ENCODE measurements at places on chromosomes 2 and 18.

DNA sequence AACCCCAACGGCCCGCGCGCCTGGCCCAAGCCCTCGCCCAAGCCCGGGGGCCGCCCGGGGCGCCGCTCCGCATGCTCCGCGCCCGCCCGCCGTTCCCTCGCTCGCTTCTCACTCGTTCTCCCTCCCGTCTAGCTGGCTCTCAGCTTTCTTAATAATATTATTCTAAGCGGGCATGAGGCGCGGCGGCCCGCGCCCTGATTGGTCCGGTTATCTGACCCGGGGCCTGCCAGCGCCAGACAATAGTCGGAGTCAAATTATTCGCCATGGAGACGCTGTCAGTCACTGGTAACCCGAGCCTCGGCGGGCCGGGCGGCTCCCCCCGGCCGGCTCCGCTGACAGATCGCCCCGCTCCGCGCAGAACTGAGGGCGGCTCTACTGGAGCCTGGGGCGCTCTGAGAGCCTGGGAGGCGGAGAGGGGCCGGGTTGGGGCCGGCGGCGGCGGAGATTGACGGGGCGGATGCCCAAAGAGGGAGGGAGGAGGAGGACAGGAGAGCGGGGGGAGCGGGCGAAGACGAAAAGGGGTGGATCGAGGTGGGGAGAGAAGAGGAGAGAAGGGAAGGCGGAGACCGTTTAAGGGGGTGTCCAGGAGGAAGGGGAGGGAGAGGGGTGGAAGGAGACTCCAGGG, at the start of gene SIX2:
SIX2 (minus strand) TSS at position 150 of the 625 bp plus-strand sequence. CDS start 342 bp downstream, outside the sequence.
- DNase-seq, result no peak

DNA sequence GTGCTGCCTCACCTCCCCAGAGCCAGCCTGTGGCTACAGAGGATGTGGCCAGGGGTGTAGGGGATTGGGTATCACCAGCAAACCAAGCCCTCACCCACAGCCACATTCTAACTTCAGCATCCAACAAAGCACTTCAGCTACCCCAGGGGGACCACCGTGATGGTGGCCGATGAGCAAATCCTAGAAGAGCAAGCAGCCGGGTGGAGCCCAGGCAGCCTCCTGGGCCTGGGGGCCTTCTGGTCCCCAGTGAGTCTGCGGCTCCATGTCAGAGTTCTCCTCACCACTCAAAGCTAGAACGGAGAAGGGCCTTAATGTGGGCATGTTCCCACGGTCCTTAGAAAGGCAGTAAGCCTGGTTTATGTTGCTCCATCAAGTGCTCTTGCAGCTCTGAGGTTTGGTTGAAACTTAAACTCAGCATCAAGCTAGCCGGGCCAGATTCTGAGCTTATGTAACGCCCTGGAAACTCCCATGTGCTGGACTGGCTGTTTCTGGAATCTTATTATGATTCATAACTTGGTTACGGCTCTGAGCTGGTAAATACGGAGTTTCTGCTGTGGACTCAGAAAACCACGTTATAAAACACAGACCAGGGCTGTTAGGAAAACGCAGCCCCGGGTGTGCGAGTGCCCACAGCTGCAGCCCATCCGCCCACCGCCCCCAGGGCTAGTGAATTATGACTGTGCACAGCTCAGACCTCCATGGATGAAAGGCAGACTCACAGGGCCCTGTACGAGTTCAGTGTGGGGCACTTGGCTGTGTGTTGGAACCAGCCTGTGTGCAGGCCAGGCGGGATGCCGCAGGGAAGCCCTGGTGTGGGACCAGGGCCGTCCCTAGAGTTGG, 99.8 kb downstream of the SEPTIN10 start:
- no peak for DNase-seq

DNA sequence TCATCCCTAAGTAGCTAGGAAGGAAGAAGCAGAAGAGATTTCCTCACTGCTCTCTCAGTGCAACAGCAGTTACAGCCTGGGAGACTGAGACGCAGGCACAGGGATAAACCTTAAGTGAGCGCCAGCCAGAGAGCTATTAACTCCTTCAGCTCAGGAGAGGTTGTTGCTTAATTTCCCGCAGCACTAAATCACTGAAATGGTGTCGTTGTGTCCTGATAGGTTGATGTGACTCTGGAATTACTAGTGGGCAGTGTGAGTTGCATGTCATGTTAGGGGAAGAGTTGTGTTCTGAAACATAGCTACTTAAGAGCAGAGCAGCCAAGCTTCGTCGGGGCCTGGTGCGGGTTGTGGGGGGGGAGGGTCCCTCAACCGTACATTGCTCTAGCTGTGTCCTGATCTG, 225.8 kb downstream of the NAPG start:
- no peak for DNase-seq

- DNase-seq, result no peak
Measured at GRCh38 chr2:163191372-163191771, 352.8 kb upstream of the KCNH7 start.

GRCh38 chr2:189782221-189782671, 1.9 kb downstream of the ORMDL1 start:
- no peak for DNase-seq

All from stimulated activated CD4-positive, alpha-beta T cell treated with anti-CD3 and anti-CD28 coated beads, Interleukin-4, amount 100 ng/mL, for 4 hours (primary cell).